ENCODE measurements at places on chromosomes 16 and 17.

GRCh38 chr17:4721203-4722135, 9.8 kb upstream of the MED11 start:
- no peak for DNase-seq

GRCh38 chr16:78428193-78428592, 328.7 kb downstream of the WWOX start:
- no peak for DNase-seq

GRCh38 chr17:44921122-44921882, 6.0 kb upstream of the GFAP start:
- DNase-seq: no peak

- DNase-seq: no peak
These were observed 37.8 kb upstream of the STH start for GRCh38 chr17:45961206-45961605.

DNA sequence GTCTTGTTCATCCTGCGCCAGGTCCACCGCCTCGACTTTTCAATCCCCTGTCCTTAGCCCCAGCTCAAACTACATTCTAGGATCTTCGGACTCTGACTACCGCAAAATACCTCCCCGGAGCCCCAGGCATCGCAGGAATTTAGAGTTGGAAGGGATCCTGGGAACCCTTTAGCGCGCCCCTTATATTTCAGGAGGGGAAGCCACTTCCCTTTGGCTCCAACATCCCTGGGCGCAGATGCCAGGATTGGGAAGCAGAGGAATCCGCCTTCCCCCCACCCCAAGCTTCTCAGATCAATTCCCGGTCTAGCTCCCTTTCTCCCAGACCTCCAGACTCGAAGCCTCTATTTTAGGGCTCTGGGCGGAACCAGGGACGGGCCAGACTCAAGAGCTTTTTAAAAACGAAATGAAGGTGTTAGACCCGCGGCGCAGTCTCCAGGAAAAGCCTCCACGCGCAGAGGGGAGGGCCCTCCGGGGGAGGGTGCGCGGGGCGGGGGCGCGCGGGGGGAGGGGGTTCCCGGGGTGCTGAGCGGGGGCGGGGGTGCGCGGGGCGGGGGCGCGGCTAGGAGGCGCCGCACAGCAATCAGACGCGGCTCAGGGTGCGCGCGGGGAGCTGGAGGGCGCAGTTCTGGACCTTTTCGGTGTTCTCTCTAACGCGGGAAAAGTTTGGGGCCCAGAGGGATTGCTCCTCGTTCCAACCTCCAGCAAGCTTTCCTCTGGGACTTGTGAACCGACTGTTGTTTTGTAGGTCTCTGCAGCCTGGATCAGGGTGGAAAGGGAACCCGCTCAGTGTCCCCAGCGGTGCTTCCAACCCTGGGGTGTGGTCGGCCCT, 1.6 kb downstream of the AHSP start:
- no peak for DNase-seq

GRCh38 chr17:51428668-51429495, 168.5 kb downstream of the UTP18 start:
- DNase-seq: no peak

DNA sequence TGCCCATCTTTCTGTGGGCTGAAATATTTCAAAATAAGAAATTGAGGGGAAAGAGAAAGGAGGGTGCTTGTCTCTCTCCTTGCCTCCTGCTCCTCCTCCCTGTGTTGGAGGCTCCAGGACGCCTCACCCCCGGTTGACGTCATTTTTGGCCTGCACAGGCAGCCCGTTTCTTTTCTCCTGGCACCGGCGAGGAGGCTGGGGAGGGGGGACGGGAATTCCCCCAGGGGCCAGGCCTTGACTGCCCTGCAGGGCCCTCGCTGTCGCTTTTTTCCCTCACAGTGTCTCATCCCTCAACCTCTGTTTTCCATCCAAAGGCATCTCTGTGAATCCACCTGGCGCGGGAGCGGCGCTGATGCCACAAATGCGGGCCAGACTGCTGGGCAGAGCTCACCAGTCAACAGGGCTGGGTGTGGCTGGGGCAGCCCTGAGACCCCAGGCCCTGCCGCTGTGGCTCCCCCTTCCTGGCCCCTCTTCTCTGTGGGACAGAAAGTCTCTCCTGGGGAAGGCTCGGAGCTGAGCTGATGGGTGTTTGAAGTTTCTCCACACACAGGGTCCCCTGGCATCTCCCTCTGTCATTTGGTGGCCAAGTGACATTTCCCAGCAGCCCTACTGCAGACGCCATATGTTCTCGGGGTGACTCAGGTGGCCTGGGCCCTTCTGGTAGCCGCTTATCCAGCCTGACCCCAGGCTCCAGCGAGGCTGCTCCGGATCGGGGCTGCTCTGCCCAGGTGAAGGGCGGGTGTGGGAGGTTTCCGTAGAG, 16.0 kb downstream of the CENPX start:
- no peak for DNase-seq

- DNase-seq: no peak
These were observed 13.5 kb downstream of the CUEDC1 start for GRCh38 chr17:57941384-57942370.

DNA sequence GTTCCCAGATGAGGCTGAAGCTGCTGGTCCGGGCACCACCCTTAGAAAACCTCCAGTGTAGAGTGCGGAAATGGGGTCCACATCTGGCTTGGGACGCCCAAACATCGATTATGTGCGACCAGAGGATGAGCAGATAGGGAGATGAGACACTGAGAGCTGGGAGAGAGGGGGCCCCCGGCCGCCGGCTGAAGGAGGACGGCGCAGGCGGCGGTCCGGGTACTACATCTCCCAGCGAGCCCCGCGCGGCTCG, 182 bp upstream of the SPECC1 start:
- DNase-seq: no peak

DNA sequence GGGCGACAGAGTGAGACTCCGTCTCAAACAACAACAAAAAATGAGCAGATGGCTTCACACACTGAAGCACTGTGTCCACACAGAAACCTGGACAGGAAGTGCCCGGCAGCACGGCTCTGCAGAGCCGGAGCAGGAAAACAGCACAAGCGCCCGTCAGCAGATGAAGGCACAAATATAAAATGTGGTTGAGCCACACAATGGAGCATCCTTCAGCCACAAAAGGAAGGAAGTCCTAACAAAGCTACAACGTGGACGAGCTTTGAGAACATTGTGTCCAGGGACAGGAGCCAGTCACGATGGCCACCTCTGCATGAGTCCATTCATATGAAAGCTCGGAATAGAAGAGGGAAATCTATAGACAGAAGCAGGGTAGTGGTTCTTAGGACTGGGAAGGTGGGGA, 15.7 kb downstream of the RHBDF2 start:
- no peak for DNase-seq

- DNase-seq: no peak
These were observed 66.8 kb downstream of the SRCIN1 start for GRCh38 chr17:38538906-38539305.

DNA sequence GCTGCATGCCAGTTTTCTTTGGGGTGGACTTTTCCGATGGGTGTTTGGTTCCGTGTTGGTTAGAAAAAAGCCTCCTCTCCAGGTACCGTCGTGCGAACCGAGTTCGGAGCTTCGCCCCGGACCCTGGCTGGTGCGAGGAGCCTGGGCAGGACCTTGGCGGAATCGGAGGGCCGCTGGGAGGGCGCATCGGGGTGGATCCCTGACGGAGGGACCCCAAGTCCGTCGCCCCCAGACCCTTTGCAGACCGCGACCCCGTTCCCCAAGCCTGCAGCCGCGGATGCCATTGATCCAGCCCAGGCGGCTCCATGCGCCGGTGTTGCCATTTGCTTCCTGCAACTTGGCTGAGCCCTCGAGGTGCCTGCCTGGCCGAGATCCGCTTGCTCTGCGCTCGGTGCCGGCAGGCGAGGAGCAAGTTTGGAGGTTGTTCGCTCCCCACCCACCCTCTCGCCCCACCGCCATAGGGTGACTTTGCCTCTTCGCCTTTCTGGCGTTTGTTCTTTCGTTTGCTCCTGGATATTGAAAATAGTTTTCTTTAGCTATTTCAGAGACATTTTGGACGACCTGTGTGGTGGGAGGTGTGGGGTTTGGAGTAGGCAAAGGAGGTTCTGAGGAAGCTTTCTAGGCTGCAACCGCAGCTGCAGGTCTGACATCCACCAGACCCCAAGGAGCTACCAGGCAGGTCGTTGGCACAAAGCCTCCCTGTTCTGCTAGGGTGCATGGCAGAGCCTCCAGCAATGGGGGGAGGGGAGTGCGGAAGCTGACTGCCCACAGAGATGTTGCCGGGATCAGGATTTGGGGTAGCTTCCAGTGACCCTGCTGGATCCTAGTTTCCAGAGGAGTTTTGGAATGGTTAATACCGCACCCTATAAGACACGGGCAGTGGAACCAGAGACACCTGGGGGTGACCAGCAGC, 58.2 kb downstream of the RAP1GAP2 start:
- no peak for DNase-seq

- DNase-seq: no peak
These were observed 11.2 kb downstream of the CDK5RAP3 start for GRCh38 chr17:47982091-47982617.

GRCh38 chr16:11121914-11122692, 133.9 kb downstream of the SOCS1 start:
- DNase-seq: no peak

DNA sequence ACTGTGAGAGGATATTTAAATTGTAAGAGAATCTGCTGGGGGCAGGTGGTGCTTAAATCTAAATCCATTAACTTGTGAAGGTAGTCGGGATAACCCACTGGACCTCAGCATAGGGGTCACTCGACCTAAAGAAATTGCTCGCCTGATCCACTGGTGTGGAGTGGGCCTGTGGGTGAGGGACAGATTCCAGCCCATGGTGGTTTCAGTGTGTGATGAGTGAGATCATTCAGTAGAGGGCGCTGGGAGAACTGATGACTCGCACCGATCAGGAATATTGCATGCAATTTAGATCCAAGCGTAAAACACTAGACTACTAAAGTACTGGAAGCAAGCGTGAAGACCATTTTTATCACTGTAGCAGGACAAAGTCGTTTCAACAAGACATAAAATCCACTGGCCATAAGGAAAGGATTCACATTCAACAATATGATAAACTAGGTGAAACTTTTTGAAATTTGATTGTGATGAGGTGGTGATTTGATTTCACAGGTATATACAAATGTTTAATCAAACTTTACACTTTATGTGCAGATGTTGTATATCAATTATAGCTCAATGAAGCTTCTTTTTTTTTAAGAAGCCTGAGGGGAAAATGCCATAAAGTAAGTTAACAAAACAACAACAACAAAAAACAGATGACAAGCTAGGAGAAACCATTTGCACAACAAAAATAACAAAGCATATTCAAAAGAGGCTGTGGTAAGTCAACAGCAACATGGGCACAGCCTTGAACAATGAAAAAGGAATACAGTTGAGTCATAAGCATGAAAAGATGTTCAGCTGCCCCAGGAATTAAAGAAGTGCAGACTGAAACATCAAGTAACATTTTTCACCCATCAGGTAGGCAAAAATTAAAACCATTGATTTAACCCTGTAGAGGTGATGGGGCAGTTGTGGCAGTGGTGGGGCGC, 7.5 kb upstream of the TMEM170A start:
- DNase-seq: peak; percentile 36

DNA sequence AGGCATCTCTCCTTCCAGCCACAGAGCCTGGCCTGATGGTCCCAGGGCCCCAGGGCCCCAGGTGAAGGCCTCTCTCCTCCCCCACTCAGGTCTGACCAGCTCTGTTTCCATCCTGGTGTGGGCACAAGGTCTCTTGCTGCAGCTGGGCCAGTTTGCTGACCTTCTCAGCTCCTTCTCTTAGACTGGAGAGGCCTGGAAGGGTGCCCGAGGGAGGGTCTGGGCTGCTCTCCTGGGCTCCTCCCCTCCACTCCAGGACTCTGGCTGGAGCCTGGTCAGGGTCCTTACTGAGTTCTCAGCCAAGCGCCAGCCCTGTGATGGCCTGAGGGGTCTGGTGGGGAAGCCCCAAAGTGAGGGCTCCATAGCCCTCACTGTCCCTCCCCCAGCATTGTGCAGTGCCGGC, 12.4 kb downstream of the SOCS3 start:
- DNase-seq: no peak

DNA sequence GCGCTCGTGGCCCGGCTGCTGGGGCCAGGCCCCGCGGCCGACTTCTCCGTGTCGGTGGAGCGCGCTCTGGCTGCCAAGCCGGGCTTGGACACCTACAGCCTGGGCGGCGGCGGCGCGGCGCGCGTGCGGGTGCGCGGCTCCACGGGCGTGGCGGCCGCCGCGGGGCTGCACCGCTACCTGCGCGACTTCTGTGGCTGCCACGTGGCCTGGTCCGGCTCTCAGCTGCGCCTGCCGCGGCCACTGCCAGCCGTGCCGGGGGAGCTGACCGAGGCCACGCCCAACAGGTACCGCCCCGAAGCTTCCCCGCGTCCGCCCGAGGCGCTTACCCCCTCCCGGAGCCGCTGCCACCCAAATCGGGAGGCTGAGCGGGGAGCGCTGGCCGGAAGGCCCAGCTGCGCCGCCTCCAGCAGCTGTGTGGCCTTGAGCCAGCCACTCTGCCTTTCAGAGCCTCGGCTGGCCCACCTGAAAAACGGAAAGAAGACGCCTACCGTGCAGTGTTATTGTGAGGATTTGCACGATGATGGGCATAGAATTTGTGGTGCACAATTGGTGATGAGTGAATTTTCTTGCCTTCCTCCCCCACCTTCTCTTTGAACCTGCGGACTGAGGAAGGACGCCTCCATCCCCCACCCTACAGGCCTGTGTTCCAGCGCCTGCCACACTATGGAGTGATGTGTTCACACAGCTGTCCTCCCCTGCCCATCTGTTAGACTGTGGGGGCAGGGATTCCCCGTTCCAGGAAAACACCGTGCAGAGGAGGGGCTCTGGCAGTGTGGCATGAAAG, 523 bp downstream of the NAGLU start:
- DNase-seq: peak; percentile 53

- DNase-seq: no peak
These were observed 79.5 kb downstream of the PMP22 start for GRCh38 chr17:15185625-15185991.

DNA sequence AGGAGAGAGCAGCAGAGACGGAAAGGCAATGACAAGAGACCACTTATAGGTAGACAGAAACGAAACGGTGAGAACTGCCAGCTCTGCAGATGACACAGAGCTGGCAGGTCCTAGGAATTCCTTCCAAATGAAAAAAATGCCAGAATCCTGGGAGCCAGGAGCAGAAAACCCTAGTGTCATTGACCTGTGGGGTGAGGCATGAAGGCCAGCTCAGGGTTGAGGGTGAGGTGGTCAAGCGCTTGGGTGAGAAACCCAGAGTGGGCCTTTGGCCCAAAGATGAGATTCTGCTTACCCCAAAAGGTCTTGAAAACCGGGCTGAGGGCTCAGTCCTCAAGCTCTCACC, 9.2 kb downstream of the HIC1 start:
- DNase-seq: no peak

DNA sequence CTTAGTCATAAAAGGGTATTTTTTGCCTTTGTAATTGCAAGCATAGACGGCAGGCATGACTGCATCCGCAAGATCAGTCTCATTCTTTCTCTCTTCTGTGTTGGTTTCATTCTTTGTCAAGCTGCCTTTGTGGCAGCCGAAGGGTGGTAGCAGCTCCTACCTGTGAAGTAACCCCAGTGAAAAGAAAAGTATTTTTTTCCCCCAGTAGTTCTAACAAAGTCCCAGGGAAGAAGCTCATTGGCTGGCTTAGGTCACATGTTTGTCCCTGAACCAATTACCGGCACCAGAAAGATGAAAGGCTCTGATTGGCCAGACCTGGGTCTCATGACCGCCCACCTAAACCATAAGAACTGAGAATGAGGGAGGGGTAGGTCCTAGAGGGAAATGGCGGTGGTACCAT, 110.7 kb downstream of the RAP1GAP2 start:
- no peak for DNase-seq

- DNase-seq: no peak
These were observed 3.0 kb downstream of the NUDT16L1 start for GRCh38 chr16:4696172-4696904.

- no peak for DNase-seq
These were observed 6.4 kb downstream of the PPY start for GRCh38 chr17:43935926-43936261.

All from CD4-positive, alpha-beta memory T cell (primary cell).